HEK293T (cell line): ENCODE measurements at places on chromosomes 2 and 18.
A peak's percentile ranks its signal among the peaks of the same experiment; 100 is the strongest.

- DNase-seq = no peak
These were observed 80.3 kb downstream of the OSBPL1A start for GRCh38 chr18:24317370-24317769.

GRCh38 chr2:191386938-191387536 is 141.8 kb downstream of the MYO1B start:
- no peak for DNase-seq

DNA sequence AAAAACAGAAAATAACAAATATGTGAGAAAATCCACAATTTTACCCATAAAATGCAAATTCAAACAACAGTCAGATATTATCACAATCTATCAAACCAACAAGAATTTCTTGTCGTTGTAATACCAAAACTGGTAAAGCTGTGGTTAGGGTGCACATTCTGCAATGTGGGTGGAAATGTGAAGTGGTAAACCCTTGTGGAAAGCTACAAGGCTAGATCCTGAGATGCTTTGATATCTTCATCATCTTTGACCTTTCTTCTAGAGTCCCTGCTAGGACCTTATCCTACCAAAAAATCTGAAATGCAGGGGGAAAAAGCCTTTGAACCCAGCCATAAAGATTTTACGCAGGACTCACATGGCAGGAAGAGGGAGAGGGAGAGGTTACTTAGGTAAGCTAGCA is 17.2 kb upstream of the ATG16L1 start:
- no peak for DNase-seq

- no peak for DNase-seq
These were observed 66.2 kb upstream of the PROKR1 start for GRCh38 chr2:68577183-68577582.

DNA sequence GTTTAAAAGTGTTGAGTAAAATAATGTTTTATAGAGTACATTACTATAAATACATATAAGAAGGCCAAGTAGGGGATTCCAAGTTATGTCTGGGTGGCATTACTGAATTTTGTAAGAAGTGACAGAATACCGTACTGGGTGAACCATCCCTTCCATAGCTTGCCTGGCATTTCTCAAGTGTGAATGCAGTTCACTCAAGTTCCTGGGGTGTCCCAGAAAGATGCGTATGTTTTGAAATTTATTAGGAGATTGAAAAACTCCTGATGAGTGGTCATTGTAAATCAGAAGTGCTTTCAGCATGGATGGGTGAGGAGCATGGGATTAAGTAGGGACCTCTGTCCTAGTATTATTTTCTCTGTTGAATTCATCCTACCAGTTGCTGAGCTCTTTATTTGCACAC is 103.2 kb downstream of the VAPA start:
- no peak for DNase-seq

DNA sequence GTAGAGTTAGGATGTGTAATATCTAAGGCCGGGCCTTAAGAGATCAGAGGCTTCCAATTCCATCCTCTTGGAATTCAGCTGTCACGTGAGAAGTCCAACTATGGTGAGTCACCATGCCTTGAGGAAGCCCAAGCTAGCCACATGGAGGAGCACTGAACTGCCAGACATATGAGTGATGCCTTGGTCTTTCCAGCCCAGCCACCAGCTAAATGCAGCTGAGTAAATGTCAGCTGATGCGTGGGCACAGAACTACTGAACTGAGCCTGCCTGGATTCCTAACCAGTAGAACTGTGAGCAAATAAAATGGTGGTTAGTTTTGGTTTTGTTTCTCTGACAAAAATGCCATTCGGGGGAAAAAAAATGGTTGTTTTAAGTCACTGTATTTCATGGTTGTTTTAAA is 153.7 kb upstream of the SERTAD2 start:
- no peak for DNase-seq

GRCh38 chr2:37892436-37893114 is 32.5 kb upstream of the RMDN2 start:
- DNase-seq = no peak

DNA sequence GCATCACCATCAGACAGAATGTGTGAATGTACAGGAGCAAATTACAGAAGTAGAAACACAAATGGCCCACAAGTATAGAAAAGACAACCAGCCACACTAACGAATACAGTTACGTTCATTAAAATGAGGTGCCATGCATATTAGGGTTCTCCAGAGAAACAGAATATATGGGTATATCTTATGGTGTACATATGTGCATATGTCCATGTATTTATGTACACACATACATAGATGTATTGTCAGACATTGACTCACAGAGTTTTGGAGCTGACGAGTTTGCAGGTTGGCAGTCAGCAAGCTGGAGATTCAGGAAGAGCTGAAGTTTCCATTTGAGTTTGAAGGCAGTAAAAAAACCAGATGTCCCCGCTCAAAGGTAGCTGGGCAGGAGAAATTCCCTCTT is 33.0 kb downstream of the COPS9 start:
- no peak for DNase-seq

DNA sequence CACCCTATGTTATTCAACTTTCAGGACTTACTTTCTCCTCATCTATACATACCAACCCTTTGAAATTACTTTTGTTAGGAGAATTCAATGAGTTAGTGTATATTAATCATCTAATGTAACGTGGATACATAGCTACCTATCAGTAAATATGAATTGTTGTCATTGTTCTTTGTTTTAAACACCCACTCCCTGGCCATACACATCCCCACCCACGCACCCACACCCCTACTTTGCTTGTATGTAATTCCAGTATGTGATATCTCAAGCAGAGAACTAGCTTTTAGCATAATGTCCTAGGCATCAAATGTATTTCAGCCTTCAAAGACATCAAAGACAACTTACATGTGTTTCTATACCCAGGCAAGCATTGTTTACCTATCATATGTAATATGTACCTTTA is 129.2 kb downstream of the MAP4K4 start:
- DNase-seq = no peak

DNA sequence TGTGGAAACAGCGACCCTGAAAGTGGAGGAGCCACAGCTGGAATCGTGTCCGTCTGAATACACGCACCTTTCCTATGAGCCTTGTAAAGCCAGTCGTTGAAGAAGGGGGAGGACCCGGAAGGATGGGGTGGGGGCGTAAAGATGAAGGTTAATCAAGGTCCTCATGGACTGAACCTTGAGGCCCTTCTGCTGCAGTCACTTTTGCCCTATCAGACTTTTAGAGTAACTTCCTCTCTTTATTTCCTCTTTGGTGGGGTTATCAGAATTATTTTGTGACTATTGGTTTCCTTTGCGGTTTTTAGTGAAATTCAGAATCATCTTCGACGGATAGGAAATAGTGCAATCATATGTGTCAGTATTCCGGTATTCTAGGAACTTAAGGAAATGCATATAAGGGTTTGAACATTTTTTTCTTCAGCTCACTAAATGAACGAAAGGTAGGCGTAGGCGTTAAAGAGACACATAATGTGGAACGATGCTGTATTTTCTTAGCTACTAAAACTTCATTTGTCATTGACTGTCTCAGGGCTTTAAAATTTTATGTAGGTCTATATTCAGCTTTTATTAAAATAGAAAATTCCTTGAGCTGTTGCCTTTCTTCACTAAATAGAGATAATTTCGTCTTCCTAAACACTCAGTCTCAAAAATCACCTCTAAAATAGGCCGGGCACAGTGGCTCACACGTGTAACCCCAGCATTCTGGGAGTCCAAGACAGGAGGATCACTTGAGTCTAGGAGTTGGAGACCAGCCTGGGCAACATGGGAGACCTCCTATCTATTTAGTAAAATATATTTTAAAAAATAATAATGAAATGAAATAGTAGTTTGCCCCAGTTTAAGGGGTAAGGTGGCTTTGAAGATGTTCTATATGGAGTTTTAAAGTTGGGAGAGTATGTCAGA is 1.4 kb upstream of the YES1 start:
- peak; percentile 5 for DNase-seq

DNA sequence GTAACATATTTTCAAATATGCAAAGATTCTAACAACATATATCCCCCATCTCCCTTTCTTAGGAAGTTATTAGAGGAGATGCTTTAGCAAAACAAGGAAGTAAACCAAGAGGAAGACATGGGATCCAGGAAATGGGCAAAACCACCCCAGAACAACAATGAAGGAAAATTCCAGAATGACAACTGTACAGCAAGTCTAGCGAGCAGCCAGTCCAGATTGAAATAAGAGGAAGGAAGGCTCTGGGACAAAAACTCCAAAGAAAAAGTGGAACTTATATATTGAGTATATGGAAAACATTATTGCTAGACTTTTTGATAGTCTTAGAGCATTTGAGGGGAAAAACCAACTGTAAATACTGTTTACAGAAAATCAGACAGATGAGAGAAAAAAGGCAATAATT is 2.9 kb upstream of the ARPC2 start:
- DNase-seq = no peak

DNA sequence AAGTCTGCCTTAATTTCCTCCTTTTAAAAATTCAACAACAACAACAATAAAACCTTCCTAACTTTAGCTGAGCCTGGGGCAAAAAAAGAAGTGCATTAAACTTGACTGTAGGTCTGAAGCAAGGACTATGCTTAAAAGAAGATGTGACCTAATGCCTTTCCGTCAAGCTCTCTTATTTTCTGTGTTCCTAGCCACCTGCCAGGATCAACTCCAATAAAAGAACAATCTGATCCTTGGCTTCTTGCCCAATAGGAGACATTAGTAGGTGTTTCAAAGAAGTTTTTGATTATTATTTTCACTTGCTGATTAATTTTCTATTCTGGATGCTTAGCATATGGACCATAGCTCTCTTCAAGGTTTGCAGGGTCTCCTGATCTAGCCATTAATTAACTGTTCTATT is 237.5 kb downstream of the STK39 start:
- no peak for DNase-seq

DNA sequence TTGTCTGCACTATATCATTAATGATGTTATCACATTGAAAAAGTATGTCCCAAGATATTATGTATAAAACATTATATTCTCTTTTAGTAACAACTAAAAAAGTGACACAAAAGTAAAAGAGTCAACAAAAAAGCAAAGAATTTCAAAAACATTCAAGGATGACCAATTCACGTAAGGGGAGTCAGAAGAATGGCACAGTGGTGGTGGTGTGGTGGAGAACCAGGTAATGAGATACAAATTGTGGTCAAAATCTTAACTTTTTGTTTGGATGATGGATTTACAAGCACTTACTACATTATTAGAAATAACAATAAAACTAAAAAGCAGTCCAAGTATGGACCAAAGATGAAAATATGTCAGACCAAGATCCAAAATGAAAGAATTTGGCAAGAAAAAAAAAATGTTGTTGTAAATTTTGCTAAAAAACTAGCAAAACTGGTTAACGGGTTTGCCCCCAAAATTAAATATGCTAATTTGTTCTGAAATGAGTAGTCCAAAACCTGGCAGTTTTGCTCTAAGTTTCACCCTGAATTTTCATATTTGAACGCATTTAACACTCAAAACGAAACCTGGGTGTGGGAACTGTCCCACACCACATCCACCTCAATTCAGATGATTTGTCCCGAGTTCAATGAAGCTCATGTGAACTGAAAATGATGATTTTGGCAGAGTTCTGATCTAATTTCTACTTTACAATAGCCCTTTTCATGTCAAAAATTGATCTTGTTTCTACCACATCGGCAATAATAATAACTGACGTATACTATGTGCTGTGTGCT is 135.8 kb downstream of the IKZF2 start:
- no peak for DNase-seq

DNA sequence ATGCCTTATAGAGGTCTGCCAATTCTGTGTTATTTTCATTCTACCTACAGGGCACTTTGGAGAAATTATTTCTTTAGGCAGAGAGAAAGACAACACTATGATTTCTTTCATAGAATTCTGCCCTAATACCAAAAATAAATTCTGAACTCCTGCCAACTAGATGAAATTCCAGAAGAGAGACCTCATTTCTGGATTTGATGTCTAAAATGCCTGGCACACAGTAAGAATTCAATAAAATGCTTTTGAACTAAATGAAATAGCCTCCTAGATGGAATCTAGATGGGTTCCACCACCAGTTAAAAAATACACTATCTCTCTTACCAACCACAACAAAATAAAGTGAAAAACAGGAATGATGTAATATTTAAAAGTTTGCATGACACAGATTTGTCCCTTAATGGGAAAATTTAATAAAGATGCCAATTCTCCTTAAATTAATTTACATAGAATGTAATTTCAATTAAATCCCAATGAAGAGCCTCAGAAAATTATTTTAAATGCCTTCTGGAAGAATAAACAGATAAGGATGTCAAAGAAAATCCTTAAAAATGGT is 75.0 kb downstream of the OSBPL1A start:
- no peak for DNase-seq

- DNase-seq = no peak
These were observed 47.0 kb downstream of the ACKR3 start for GRCh38 chr2:236616624-236617023.
